ENCODE measurements at places on chromosomes 6 and 20. TPM values are rescaled to one million over a fixed set of nuclear protein-coding genes. Genes with fewer than 3 reads are reported as not detected.

Gene PPP1R16B
- under 0.01 TPM for total RNA-seq

Gene OPN5
- not detected for total RNA-seq

Gene PROKR2
- not detected for total RNA-seq

Gene DNAH8
- total RNA-seq, result 0.44 TPM

Gene BPIFA2
- not detected for total RNA-seq

Gene TMEM244
- total RNA-seq, result not detected

Gene OR10C1
- not detected for total RNA-seq

Gene SMLR1
- total RNA-seq, result not detected

Gene TMEM170B
- 0.87 TPM for total RNA-seq

Gene SIRPD
- total RNA-seq, result not detected

Gene PLCB1
- total RNA-seq, result 14.6 TPM

Gene C6orf15
- total RNA-seq, result not detected

Gene SLC17A9
- total RNA-seq, result 4.8 TPM

Gene JAG1
- total RNA-seq, result 34.9 TPM

Gene WFDC12
- total RNA-seq, result not detected

Data from smooth muscle cell of trachea (primary cell).